ENCODE measurements at places on chromosomes 1 and 21.

- no peak for DNase-seq
These were observed 2.8 kb downstream of the PAQR7 start for GRCh38 chr1:25872713-25873112.

DNA sequence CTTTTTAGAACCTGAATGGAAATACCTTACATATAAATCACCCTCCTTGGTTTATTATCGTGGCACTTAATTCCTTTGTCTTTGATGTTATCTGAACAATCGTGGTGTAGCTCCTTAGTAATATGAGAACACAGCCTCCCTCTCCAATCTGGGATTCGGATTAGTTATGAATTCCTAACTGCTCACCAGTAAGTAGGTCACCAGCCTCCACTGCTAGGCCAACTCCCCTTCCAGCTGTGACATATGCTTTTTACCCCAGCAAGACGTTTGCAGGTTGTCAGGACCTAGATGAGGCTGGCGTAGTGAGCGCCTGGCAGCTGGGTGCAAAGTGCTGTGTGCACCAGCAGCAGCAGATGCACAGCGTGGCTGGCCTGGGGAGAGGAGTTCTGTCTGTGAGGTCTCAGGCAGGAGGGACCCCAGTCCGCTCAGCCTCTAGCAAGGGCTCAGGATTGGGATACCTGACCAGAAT lies 38.2 kb downstream of the NTPCR start:
- no peak for DNase-seq

- no peak for DNase-seq
These were observed 123.9 kb upstream of the PPP2R5A start for GRCh38 chr1:212161231-212161781.

DNA sequence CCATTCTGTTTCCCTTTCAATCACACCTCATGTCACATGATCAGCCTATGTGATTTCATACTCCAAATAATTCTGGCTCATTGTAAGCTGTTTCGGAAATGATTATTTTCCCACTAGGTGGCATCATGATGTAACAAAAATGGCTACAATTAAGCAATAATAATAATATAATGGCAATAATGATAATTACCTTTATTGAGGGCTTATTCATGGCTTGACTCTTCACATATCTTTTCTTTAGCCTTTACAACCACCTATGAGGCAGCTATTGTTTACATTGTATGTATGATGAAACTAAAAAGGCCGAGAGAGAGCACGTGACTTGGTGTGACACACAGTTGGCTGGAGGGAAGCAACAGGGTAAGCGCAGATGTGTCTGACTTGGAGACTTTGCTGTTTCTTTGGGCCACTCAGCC lies 12.5 kb upstream of the KPRP start:
- no peak for DNase-seq

- peak; percentile 65 for DNase-seq
These were observed 547.9 kb upstream of the TMPRSS15 start for GRCh38 chr21:18951271-18952038.

DNA sequence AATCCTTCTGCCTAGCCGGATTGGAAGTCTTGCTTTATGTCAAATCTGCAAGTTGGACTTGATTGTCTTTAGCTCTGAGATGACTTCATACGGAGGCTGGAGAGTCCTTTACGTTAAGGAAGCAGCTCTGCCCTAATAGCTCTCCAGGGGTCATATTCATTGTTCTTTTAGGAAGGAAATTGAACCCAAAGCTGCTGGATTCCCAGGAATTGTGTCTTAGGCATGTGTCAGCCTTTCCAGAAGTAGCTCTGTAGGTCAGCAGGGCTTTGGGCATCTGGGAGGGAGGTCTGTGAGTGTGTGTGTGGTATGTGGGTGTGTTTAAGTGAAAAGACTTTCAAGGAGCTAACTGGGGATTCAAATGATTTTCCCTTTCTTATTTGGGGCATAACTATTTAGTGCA lies 82.4 kb downstream of the ABCA4 start:
- DNase-seq, result no peak

DNA sequence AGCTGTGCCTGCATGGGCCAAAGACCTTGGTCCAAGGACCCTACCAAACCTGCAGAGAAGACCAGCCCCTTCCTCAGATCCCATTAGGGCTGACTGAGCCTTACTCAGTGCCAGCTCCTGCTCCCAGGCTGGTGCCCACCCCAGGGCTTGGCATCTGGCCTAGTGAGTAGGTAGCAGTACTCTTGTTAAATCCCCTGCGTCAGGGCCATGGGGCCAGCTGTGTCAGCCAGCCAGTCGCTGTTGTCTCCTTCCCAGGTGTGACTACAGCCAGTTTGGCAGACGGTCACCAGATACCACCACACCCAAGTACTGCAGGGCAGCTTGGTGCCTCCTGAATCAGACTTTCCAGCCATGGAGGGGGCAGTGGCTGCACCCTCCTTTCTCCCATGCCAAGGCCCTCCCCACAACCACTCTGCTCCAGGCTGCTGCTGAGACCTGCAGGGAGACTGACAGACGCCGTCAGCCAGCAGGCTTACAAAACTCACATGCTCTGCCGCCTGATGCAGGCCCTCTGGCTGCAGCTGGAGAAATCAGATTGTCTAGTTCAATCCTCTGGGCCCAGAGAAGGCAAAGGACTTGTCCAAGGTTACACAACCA lies 3.0 kb downstream of the TENT5B start:
- no peak for DNase-seq

Measured in BE2C (cell line).